ENCODE measurements at places on chromosomes 4 and X.

DNA sequence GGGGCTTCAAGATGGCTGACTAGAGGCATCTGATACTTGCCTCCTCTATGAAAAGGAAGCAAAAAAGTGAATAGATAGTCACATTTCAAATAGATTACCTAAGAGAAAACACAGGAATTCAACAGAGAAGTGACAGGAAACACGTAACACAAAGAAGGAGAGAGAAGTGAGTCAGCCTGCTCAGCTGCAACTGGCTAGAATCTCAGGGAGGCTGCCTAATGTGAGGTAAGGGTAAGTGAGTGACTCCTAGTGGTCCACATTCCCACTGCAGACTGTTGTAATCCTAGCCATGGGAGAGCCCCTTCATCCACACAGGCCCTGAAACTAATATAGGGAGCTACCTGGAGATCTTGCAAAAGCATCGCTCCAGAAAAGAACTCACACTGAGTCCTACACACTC, 179.2 kb downstream of the SLC7A11 start:
- no peak for DNase-seq

DNA sequence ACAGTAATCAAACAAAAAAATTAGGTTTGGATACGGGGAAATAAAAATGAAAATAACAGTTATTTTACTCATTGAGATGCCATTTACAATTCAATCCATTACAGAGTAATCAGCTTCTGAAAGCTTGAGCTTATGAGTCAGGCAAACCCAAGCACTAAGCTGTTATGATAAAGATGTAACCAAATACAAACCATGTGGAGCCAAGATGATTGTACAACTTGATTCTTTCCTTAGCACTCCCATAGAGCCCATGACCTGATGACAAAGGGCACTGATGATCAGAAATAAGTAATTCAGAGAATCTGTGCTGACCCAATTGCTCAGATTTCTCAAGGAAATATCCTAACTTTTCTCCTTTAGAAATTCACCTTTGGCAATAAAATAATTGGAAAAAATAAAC, 40.5 kb upstream of the PRKG2 start:
- DNase-seq, result no peak

- DNase-seq, result no peak
Observed at GRCh38 chr4:10577508-10578426, 106.8 kb downstream of the CLNK start.

DNA sequence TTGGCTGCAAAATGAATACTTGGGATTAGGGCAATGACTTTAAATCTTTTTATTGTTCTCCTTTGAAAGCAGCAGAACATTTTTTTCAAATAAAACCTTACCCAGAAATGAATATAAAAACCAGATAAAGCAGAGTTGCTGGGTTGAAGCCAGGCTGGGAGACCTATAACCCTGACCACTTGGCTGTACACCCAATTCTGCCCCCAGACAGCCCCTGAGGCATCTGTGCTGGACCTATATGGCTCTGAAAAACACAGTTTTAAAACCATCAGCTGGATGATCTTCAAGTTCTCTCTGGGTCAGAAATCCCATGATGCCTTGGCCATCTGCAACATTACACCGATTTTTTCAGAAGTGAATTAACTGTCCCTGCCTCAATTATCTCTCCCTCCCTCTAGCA, 23.7 kb upstream of the GLRA2 start:
- DNase-seq, result no peak

DNA sequence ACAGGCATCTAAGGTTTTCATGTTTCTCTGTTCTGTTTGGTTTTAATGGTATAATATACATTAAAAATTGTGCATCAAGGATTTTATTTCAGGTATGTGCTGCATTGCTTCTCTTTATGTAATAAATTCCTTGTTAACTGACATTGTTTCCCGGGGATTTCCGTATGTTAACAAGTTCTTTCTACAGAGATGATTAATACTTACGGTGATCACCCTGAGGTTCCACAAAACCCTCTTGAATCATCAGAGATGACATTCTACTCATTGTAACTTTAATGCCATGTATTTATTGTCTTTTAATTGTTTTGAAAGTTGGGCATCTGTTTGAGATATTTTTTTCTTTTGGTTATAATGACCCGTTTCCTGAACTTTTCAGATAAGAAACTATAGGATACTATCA, 37.5 kb downstream of the ARHGAP10 start:
- no peak for DNase-seq
